Liver (tissue), 10 donors: ENCODE measurements at places on chromosomes 12 and 14.
A peak's percentile ranks its signal among the peaks of the same experiment; 100 is the strongest.

DNA sequence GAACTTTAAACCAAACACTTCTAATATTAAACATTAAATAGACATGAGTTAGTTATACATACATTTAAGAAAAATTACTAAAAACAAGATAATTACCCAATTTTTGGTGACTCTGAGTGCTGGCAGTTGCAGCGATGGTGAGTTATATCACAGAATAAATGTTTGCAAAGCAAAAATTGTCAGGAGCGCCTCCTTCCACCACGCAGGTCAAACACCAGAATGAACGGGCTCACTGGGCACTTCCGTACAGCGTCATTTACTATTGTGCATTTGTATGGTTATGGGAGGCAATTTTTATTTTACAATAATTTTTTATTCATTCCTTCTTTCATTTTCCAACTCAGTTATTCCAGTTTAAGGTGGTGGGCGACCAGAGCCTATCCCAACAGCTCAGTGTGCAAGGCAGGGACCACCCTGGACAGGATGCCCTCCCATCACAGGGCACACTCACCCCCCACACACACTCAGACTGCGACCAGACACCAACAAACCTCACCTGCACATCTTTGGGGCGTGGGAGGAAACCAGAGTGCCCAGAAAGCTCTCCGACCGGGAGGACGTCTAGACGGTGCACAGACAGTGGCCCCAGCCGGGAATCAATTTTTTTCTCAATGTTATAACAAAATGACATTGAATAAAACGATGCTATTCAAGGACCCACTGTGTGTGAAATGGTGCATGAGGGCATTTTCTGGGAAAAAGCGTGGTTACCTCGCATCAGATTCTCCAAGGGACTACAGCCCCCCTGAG lies 67.2 kb downstream of the TESC start:
- DNase-seq: no peak

DNA sequence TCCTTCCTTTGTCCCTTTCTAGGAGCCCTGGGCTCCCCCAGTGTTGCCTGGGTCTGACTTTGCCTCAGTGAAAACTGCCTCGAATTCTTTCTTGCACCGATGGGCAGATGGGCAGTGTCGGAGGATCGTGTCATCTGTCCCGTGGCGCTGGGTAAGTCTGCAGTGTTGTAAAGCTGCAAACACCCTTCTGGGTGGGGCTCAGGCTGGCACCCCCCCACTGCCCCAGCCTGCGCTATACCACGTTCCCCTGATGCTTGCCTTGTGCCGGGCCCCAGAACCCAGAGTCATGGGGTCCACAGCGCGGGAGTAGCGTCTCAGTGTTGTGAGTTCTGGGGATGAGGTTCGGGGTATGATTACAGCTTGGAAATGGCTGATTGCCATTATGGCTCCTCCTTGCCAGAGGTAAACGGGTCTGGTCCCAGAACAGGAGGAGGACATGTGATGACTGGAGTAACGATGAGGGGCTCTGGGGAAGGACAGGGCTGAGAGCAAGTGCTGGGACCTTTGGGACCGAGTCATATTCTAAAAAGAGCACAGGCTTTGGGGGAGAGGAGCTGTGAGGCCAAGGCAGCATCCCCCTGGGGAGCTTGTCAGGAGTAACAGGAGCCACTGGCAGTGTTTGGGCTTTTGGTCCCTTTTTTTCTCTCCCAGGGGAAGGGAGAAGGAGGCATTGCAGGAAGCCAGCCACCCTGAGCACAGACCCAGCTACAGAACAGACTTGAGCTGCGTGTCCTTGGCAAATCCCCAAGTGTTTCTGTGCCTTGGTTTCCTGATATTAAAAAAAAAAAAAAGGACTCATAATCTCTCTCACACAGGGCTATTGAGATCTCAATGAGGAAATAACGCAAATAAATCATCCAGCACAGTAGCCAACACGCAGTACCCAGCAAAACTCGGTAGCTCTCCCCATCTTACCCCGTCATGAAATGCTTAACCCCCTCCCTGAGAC lies 4.3 kb downstream of the RTL1 start:
- no peak for DNase-seq

DNA sequence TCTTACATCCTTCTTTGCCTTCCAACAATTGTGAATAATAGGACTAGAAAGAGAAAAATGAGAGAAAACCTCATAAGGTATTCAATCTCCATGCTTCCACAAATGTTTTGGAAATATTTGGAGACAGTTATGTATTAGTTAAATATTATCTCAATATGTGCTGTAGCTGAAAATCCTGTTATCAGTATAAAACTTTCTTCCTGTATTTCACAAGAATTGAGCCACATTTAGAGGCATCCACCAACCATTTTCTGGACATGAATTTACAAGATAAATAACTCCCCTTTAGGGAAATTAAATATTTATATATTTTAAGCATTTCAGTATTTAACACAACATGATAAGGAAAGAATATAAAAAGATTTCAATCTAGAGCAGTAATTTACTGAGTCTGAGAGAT lies 200.3 kb downstream of the GPHN start:
- no peak for DNase-seq

DNA sequence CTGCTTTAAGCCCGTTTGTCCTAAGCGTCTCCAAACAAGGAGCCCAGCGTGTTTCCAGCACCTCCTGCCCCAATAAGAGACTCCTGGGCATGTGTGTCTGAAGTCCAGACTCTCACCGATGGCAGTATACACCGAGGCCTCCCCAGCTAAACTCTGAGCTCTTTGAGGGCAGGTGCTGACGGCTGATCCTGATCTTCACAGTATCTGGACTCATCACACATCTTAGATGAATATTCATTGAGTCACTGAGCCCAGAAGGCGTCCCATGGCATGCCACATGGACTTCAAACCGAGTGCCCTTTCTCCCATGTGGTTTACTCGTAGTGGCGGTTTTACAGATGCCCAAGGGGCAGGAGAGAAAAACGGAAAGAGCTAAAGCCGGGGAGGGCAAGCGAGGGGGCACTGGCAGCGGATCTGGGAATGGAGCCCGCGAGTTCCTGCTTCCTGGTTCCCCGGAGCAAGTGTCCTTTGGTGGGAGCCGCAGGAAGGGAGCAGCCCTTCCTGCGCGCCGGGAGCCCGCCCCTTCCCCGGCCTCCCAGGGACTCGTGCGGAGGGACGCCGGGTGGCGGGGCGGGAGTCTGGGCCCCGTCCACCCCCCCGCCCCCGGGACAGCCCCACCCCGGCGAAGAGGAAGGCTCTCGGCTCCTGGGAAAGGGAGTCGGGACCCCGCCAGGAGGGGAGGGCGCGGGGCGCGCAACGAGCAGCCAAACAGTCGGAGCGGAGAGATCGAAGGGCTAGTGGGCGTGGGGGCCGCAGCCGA lies 585 bp upstream of the TEAD4 start:
- peak; percentile 43 for DNase-seq

DNA sequence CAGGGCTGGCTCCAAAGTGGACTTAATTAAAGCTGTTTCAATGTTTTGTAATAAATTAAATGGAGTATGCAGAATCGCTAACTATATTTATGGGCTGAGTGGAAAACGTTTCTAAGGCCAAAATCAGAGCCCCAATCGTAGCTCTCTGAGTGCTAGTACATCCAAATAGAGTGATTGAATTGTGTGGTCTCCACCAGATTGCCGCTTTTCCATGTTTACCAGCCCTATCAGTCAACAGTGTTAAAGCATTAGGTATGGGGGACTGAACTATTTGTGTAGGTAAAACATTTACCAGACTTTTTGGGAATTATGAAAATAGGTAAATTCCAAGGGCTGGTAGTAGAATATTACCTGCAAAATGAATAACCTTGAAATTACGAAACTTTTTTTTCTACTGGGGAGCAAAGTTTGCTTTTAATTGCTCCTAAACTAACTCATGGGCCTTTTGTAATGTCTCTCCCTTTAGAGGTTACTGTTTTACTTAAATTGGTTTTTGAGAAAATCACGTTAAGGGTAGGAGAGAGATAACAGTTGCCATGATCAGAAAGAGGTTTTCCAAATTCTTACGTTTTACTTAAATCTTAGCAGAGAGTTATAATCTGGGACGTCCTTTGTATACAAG lies 28.0 kb upstream of the METAP2 start:
- DNase-seq: no peak

DNA sequence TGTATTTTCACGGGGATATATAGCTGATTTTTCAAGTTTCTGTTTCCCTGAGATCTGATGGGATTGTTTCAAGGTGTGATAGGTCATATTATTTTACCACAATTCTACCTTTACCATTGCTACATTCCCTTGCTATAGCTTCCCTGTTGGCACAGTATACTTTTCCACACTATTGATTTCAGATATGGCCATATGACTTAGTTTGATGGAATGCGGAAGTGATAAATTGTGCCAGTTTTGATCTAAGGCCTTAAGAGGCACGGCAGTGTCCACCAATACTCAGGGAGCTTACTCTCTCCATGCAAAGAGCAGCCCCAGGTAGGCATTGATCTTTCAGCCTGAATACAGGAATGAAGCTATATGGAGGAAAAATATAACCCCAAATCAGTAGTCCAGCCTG lies 315.7 kb downstream of the SLC16A7 start:
- DNase-seq: no peak

GRCh38 chr14:89625731-89626232 lies 208.7 kb upstream of the FOXN3 start:
- no peak for DNase-seq

- DNase-seq: no peak
Measured at GRCh38 chr14:34956931-34957330, 25.9 kb upstream of the SRP54 start.

GRCh38 chr14:54189748-54190354 lies 207.0 kb upstream of the CDKN3 start:
- no peak for DNase-seq

GRCh38 chr12:1517007-1517406 lies 77.4 kb downstream of the FBXL14 start:
- no peak for DNase-seq

- DNase-seq: no peak
Measured at GRCh38 chr12:14403293-14403692, 37.8 kb downstream of the ATF7IP start.

GRCh38 chr14:101917413-101918017 lies 46.9 kb upstream of the DYNC1H1 start:
- DNase-seq: no peak

DNA sequence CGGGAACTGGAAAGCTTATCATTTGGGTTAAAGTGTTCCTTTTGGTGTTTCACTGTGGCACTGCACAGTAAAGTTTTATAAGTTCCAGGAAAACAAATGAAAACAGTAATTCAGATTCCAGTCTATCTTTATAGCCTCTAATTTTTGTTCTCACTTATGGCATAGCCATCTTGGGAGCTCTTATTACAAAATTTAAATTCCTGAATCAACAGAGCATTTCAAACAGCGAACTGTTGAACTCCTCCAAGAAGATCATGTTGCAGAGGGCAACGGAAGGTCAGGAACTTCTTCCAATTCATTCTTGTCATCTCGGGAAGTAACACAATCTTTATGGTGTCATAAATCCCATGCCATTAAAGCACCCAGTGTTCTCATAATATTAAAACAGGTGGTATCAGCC lies 229.1 kb downstream of the KCNC2 start:
- DNase-seq: no peak

GRCh38 chr12:29286081-29286790 lies 94.7 kb downstream of the ERGIC2 start:
- no peak for DNase-seq

- no peak for DNase-seq
Measured at GRCh38 chr14:35068238-35069012, 22.4 kb downstream of the FAM177A1 start.

DNA sequence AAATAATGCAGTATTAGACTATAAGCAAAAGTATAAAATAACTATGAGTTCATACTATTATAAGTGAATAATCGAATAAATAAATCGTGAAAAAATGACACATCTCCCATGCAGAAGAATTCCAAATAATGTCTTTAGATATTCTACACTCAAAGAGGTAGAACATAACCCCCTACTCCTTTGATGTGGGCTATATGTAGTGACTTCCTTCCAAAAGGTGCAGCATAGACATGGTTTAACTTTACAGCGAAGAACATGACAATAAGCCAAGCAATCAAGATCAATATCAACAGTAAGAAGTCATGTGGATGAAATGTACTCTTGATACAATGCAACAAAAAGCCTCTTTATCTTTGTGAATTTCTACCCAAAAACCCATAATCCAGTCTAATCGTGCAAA lies 46.0 kb upstream of the HIF1A start:
- DNase-seq: no peak

GRCh38 chr12:70197345-70197744 lies 45.9 kb upstream of the CNOT2 start:
- no peak for DNase-seq

GRCh38 chr12:20063116-20063515 lies 305.2 kb upstream of the PDE3A start:
- no peak for DNase-seq

- DNase-seq: no peak
Measured at GRCh38 chr12:92416385-92416812, 270.8 kb upstream of the BTG1 start.

GRCh38 chr14:101066826-101067510 lies 163.4 kb upstream of the RTL1 start:
- DNase-seq: peak; percentile 32

GRCh38 chr12:115864396-115864795 lies 413.1 kb downstream of the MED13L start:
- DNase-seq: no peak

DNA sequence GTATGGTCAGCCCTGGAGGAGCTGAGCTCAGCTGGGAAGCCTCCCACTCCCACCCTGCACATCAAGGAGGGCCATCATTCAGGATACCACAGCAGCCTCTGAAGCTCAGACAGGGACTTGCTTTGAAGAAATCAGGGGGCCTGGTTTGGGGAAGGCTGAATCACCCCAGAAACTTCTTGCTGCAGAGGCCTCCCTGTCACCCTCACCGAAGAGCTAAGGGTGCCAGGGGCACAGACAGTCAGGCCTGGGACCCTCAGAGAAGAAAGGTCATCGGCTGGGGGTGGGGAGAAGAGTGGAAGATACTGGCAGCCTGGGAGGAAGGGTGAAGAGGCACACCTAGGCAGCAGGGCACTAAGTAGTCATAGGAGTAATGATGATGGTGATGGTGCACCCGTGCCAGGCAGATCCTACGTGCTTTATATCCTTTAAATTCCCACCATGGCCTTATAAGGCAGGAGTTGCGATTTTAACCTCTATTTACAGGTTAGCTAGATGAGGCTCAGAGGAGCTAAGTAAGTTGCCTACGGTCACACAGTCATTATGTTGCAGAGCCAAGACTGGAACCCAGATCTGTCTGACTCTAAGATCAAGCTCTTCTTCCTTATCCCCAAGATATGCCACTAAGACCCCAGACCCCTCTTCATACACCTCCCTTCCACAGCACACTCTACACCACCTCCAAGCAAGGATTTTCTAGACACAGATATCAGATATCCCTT lies 28.5 kb upstream of the PNMA1 start:
- peak; percentile 39 for DNase-seq

GRCh38 chr12:27213830-27214787 lies 30.0 kb upstream of the STK38L start:
- no peak for DNase-seq

- DNase-seq: no peak
Measured at GRCh38 chr14:39984323-39984722, 552.1 kb upstream of the FBXO33 start.
